Cardiac septum (tissue), 1 donor: ENCODE measurements at places on chromosomes 1 and 21. TPM values are rescaled to one million over a fixed set of nuclear protein-coding genes. Genes with fewer than 3 reads are reported as not detected.

DNA sequence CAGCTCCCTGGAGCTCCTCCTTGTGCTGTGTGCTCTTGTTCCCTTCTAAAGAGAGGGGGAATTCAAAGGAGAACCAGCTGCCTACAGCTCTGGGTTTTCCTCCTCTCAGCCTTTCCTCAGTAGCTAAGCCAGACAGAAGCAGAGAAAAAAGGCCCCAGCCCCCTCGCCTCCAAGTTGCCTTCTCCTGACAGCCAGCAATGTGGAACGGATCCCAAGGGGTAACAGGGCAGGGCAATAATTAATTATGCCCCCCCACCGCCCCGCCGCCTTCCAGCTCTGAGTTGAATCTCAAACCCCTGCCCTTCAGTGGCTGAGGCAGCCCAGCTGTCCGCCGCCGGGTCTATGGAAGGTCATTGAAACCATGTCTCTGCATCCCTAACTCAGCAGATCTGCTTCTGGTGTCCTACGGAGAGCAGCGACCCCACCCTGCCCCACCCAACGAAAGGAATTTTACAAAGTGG, 69.0 kb upstream of the GOLT1A start:
- DNase-seq = no peak

DNA sequence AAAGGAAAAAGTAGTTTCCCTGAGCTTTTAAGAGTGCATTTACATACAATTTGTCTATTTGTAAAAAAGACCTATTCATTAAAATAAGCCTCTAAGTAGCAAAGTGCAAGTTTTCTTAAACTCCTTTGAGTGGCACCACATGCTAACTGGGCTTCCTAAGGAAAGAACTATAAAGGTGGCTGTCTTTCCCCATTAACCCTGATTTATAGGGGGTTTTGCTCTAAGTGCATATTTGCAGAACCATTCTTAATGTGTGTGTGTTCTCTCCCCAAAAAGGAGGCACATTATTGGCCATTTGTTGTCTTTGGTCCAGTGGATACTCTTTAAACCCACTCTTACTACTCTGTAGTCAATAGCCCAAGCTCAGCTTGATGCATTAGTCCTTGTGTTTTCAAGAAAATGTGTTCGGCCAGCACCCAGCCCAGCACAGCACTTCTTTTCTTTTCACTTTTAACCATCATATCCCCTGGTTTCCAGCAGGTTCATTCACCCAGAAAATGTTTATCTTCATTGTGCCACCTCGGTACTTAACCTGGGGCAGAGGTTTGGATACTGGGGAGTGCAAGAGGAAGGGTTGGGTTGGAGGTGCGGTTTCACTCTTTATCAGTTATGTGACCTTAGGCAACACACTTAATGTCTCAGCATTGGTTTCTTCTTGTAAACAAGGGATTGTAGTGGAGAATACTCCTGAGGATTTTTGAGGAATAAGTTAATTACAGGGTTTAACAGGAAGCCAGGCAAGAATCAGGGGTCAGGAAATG, 161.9 kb upstream of the UBE2U start:
- no peak for DNase-seq

DNA sequence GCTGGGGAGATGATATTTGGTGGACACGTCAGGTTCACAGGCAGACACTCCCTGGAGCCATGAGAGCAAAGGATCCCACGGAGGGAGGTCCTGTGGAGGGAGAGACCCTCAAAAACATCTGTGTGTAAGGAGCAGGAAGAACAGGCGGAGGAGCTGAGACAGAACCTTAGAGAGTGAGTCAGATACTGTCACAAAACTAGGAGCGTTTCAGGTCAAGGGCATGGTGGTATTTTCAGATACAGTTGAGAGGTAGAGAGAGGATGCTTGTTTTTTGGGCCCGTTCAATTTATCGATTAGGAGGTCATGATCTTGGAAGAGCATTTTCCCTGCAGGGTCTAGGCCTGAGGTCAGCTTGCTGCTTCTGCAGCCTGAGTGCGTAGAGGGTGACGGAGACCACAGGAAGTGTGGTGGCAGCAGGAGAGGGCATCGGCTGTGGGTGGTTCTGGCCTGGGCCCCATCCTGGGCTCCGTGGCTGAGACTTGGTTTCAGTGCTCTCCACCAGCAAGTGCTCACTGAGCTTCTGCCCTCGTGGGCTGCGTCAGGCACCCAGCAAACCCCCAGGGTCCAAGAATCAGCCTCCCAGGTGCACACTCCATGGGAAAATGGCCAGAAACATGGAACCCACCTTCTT, 39.9 kb downstream of the SPSB1 start:
- no peak for DNase-seq

DNA sequence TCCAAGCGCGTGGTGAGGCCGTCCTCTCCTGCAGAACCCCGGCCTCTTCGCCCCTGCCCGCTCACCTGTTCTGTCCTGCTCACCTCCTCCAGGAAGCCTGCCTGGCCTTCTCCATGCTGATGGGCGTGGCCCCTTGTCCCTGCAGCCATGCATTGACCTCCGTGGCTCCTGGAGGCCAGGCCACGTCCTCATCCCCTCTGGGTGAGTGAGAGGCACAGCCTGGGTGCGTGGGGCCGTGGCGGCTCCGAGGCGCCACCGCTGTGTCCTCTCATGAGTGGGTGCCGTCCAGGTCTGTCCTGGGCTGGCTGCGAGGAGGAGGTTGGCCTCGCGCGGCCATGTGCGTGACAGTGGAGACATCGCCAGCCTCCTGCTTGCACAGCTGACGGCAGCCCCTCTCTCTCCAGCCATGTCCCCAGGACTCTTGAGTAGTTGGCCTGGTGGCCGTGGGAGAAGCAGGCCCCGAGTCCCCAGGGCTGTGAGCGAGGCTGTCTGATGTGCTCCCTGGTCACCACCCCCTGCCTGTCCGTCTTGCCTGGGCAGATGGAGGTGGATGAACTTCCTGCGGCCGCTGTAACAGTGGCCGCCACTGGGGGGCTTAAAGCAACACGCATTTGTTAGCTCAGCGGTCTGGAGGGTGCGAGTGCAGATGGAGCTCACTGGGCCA, 58.1 kb downstream of the PRKCZ start:
- no peak for DNase-seq

GRCh38 chr1:63612564-63612963, 19.4 kb downstream of the PGM1 start:
- no peak for DNase-seq

DNA sequence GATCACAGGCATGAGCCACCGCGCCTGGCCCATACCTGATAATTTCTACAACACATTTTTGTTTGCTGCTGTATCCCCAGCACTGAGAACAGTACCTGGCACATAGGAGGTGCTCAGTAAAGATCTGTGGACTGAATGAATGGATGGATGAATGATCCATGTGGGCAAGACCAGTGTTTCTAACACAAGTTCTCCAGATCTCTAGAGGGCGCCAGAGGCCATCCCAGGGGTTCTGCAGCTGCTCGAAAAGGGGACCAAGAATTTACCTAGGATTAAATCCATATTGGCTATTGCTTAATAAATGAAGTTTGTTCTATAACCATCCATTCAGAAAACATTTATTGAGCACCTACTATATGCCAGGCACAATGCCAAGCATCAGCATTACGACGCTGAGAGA, 167.7 kb downstream of the ACTL8 start:
- no peak for DNase-seq

- DNase-seq = no peak
Measured at GRCh38 chr21:42047821-42048613, 23.1 kb upstream of the UMODL1 start.

DNA sequence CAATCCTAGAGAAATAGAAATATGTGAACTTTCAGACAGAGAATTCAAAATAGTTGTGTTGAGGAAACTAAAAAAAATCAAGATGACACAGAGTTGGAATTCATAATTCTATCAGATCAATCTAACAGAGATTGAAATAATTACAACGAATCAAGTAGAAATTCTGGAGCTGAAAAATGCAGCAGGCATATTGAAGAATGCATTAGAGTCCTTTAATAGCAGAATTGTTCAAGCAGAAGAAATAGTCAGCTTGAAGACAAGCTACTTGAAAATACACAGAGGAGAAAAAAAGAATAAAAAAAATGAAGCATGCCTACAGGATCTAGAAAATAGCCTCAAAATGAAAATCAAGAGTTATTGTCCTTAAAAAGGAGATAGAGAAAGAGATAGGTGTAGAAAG, 347.1 kb downstream of the NCAM2 start:
- no peak for DNase-seq

- DNase-seq = no peak
Measured at GRCh38 chr1:184208622-184209021, 157.1 kb downstream of the TSEN15 start.

- peak; percentile 81 for DNase-seq
Measured at GRCh38 chr21:32499249-32500055, 85.9 kb downstream of the TCP10L start.

- DNase-seq = no peak
Measured at GRCh38 chr1:194419721-194420120, 1233.3 kb upstream of the B3GALT2 start.

- DNase-seq = no peak
Measured at GRCh38 chr1:7346600-7347570, 424.2 kb upstream of the VAMP3 start.

GRCh38 chr1:173590557-173590956, 12.3 kb downstream of the SLC9C2 start:
- no peak for DNase-seq

DNA sequence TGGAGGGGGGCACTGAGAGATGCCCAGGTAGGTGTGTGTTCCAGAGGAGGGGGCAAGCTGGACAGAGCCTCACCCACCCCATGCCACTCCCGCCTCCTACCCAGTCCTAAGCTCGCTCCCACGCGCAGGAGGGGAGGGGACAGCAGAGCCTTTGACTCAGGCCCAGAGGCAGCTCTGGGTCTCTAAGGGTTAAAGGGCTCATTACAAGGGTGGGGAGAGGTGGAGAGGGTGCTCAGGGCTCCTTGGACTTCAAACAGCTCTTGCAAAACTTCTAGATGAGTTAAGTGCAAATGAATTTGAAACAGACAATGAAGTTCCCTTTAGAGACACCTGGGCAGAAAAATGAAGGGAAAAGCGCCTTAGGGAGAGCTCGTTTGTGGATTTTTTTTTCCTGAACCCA, 104.2 kb upstream of the CASZ1 start:
- no peak for DNase-seq

DNA sequence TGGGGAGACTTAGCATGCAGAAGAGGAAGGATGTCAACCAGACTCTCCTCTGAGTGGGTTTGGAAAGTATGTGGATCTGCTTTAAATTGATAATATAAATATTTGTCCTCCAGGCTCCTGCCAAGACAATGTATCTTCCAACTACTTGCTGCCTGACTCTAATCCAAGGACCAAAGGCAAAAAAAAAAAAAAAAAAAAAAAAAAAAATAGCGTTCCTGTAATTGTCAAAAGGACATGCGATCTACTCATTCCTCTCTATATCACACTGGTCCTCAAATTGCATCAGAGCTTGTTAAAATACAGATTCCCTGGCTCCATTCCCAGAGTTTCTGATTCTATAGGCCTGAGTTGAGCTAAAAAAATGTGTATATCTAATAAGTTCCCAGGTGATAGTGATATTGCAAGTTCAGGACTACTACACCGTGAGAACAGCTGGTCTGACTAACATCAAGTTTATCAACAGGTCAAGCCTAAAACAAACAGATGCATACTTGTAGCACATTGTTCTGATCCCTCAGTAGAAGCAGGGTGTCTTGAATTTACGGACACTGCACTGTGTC, 141.3 kb downstream of the TNR start:
- no peak for DNase-seq

DNA sequence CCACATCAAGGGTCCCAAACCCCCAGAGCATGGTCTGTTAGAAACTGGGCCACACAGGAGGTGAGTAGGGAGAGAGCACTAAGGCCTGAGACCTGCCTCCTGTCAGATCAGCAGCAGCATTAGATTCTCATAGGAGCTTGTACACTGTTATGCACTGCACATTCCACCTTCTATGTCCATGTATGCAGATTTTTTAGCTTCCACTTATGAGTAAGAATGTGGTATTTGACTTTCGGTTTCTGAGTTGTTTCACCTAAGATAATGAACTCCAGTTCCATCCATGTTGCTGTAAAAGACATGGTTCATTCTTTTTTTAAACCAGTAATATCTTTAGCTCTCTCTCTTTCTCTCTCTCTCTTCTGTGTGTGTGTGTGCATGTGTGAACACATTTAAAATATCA, 663 bp upstream of the GBP6 start:
- no peak for DNase-seq

DNA sequence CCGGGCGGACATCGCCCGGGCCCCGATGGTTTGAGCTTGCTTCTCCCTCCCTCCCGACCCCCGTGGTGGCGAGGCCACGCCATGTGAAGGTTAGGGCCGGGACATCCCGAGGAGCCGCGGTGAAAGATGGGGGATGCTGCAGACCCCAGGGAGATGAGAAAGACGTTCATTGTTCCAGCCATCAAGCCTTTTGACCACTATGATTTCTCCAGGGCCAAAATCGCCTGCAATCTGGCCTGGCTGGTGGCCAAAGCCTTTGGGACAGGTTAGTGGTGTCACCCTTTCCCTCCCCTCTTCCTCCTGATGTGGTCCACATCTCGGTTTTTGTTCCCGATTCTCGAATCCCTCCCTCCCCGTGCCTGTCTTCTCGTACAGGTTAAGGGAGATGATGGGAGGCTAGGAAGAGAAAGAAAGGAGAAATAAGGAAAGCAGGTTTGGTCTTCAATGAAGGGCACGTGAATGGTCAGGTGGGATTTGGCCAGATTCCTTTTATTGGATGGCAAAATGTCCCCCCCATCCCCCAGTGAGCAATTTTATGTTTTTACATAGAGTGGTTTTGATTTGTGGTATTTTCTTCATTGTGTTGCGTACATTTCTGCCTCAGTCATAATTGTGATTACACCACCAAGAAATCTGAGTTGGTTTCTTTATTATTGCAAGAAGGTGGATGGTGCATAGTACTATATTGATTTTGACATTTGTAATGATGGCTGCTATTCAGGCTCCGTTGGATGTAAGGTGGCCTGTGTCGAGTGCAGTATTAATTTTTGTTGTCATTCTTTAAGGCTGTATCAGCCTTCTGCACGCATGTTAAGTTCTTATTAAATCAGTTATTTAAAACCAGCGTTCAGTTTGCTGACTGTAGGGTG, 1.2 kb downstream of the CAMSAP2 start:
- DNase-seq = no peak

GRCh38 chr1:41613689-41614574, 129.4 kb upstream of the EDN2 start:
- no peak for DNase-seq

Gene LRRC38
- total RNA-seq = 0.73 TPM

Gene CRNN
- not detected for total RNA-seq

Gene FGR
- total RNA-seq = 3.8 TPM

Gene STIL
- total RNA-seq = 0.48 TPM

Gene LDLRAD2
- total RNA-seq = 0.05 TPM

Gene S100A14
- 3.4 TPM for total RNA-seq

Gene DPYD
- 7.3 TPM for total RNA-seq

Gene SHISAL2A
- not detected for total RNA-seq

Gene NBPF6
- total RNA-seq = not detected

Gene LCE2B
- total RNA-seq = not detected
